ENCODE measurements at places on chromosomes 3 and 15.

DNA sequence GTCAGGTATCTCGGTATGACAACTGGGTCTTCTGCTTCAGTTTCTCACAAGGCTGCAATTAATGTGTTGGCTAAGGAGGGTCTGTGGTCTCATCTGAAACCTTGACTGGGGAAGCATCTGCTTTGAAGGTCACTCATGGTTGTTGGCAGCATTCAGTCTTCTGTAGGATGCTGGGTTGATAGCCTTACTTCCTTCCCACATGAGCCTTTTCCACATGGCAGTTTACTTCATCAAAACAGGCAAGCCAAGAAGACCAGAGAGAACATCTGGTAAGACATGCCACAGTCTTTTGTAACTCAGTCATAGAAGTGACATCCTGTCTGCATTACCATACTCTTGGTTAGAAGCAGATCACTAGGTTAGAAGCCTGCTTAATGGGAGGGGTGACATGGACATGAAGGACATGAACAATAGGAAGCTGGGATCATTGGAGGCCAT, 49.5 kb downstream of the CMC1 start:
- DNase-seq: no peak

DNA sequence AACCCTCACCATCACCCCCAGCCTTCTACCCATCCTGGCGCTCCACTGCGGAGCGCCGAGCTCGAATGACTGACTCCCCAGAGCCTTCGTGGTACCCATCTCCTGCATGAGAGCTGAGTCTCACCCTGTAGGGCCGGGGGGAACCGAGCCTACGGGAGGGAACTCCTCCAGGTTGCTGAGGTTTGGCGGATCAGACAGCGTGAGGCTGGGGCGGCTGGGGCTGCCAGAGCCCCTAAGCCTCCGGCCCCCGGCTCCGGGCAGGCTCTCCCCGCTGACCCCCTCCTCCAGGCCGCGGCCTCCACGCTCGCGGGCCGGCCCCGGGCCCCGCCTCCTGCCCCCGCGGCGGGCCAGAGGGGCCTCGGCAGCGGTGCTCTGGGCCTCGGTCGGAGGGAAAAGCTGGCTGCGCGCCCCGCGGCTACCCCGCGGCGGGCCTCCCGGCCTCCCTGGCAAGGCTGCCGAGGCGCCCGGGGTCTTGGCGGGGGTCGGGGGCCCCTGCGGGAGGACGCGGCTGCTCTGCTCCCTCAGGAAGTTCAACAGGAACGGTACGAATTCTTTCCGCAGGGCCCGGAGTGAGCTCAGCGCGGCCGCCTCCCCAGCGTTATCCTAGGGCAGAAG, 643 bp downstream of the CDAN1 start:
- no peak for DNase-seq

- DNase-seq: no peak
These were observed 1089.8 kb downstream of the TUSC7 start for GRCh38 chr3:117799387-117799735.

DNA sequence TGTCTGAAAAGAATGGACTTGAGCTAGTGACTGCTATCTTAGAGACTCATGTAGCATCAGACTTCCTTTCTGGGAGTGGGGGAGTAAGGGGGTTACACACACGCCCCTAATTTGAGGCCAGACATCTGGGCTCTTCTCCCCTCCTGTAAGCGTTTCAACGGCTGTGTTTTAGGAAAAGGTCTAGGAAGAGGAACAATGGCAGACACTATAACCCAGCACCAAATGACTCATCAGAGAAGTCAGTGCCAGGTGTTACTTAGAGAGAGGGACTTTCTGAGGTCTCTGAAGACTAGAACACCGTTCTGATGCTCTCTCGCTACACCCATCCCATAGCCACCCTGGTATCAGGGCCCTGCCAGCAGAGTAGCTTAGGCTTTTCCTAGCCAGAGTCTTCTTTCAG, 65.5 kb downstream of the SSUH2 start:
- no peak for DNase-seq

DNA sequence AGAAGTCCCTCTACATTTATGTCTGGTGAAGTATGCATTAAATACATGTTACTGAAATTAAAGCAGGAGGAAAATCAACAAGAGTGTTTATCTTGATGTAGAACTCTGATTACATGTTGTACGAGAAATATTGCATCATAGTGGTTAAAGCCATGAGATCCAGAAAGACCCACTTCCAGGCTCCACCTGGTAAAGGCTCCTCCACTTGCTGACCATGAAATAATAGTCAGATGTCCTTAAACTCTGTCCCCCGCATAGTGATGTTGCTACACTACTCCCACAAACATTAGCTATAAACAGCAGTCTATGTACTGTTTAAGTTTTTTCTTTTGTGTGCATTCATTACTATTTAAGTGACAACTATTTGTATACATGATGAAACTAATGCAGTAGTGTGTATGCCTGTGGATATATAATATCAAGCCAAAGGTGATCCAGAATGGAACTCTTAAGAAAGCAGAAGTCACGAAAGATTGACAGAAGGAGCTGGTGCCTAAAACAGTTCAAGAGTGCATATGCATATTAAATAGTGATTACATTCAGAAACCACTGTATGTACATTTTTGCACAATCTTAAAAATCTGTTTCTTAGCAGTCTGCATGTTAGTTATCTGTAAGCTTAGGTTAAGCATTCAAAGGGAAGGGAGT, 264.4 kb upstream of the KCNMB2 start:
- no peak for DNase-seq

DNA sequence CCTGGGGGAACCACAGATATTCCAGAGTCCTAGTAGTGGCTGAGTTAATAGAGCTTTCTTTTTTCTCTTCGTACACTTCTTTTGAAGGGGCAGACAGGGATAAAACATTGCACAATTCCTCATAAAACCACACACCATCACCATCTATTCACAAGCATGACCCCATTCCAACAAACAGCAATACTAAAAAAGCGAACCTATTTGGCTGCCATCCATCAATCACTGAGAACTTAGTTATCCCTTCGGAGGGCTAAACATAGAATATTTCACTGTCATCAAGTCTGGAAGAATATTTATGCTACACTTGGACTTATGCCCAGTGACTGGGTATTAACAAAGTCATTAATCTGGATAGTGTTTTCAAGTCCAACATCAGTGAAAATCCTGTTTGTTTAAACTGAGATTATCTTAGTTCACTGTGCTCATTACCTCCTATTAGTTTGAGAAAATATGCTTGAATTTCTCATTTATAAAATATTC, 80.3 kb upstream of the PRTG start:
- DNase-seq: peak; percentile 19

GRCh38 chr15:101123222-101123910, 128.5 kb downstream of the CHSY1 start:
- no peak for DNase-seq

DNA sequence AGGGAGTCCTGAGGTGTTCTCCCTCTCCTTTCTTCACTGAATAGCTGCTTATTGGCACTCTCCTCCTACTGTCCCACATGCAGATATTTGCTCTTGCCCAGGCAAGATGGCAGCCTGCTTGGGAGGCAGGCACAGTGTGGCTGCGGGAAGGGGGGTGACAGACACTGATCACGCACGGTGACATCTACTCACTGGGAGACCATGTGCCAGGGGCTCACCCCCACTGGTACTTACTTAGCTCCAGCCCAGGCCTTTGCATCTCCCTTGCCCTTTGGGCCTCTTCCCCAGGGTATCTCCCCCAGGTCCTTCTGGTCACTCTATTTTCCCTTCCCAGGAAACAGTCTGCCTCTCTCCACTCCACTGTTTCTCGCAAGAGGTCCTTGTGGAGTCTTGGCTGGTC, 6.4 kb downstream of the PLA2G4E start:
- DNase-seq: no peak

DNA sequence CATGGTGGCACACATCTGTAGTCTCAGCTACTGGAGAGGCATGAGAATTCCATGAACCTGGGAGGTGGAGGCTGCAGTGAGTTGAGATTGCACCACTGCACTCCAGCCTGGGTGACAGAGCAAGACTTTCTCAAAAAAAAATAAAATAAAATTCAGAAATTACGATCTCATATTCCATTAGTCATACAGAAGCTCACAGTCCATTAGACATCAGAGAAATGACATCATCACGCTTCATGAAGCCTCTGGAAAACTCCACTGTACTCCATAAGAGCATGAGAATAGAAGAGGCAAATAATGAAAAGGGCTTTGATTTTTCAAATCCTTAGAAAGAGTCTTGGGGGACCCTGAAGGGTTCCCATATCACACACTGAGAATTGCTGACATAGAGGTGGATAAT, 145.0 kb upstream of the MITF start:
- DNase-seq: no peak

All from heart right ventricle (tissue), 16 donors.